ENCODE measurements at places on chromosomes 16 and 17.

GRCh38 chr17:59763861-59764260 lies 56.4 kb downstream of the VMP1 start:
- no peak for DNase-seq
- no peaks in the 10 kb centered on the region for H3K27me3 ChIP-seq
- no peaks in the 10 kb centered on the region for H3K36me3 ChIP-seq
- no peak overlapping the region for H3K27ac ChIP-seq
- no peak overlapping the region for H3K4me3 ChIP-seq
- H3K4me1 ChIP-seq: peaks cover 33% of the 10 kb centered on the region

DNA sequence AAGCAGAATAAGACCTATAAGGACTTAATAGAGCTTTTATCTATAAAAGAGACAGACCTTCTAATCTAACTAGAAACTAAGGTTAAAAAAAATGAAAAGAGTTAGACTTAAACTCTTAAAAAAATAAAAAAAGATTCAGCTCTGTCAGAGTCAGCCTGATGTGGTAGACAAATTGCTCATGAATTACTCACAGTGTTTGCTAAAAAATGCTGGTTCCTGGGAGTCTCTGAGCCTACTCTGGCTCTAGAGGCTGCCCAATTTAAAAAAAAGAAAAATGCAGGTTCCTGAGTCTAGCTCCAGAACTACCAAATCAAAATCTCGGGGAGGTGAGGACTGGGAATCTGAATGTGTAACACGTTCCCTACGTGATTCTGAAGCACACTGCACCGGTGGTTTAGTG lies 18.1 kb downstream of the SOST start:
- H3K4me1 ChIP-seq: no peaks in the 10 kb centered on the region
- no peaks in the 10 kb centered on the region for H3K27me3 ChIP-seq
- H3K4me3 ChIP-seq: no peak overlapping the region

DNA sequence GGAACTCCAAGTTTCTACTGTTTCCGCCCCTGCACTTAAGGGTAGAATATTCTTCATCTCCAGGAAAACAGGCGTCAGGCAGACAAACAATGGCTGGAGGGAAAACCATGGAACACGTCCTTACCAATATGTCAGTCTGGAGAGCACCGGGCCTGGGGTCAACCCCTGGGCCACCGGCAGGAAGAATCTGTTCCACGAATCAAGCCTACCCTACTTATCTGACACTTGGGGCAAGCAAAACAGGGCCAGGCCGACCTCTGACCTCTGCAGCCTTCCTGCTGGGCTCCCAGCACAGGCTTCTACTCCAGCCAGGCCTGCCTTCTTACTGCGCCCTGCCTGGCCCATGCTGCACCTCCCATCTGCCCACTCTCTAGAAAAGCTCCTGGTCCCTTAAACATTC lies 10.1 kb downstream of the VAC14 start:
- no peak for DNase-seq
- no peaks in the 10 kb centered on the region for H3K27me3 ChIP-seq
- no peaks in the 10 kb centered on the region for H3K4me1 ChIP-seq
- no peak overlapping the region for H3K4me3 ChIP-seq

- no peak overlapping the region for H3K4me3 ChIP-seq
- no peaks in the 10 kb centered on the region for H3K36me3 ChIP-seq
- peak; percentile 47 for DNase-seq
- peak overlapping the region; percentile 83 for H3K27ac ChIP-seq
These were observed 45.7 kb downstream of the TMEM186 start for GRCh38 chr16:8751481-8752311.

GRCh38 chr16:76265434-76266045 lies 11.7 kb upstream of the CNTNAP4 start:
- H3K4me1 ChIP-seq: no peaks in the 10 kb centered on the region
- H3K27me3 ChIP-seq: no peaks in the 10 kb centered on the region
- DNase-seq: peak; percentile 72
- no peak overlapping the region for H3K27ac ChIP-seq
- no peak overlapping the region for H3K4me3 ChIP-seq
- no peaks in the 10 kb centered on the region for H3K36me3 ChIP-seq

- no peaks in the 10 kb centered on the region for H3K36me3 ChIP-seq
- DNase-seq: no peak
- H3K4me1 ChIP-seq: peaks cover 20% of the 10 kb centered on the region
- no peaks in the 10 kb centered on the region for H3K27me3 ChIP-seq
- no peak overlapping the region for H3K4me3 ChIP-seq
These were observed 4.7 kb upstream of the TPPP3 start for GRCh38 chr16:67397812-67398545.

GRCh38 chr16:57653936-57654335 lies 14.2 kb upstream of the ADGRG3 start:
- peaks cover 4% of the 10 kb centered on the region for H3K4me1 ChIP-seq
- DNase-seq: no peak
- no peak overlapping the region for H3K4me3 ChIP-seq
- peaks cover 18% of the 10 kb centered on the region for H3K36me3 ChIP-seq

DNA sequence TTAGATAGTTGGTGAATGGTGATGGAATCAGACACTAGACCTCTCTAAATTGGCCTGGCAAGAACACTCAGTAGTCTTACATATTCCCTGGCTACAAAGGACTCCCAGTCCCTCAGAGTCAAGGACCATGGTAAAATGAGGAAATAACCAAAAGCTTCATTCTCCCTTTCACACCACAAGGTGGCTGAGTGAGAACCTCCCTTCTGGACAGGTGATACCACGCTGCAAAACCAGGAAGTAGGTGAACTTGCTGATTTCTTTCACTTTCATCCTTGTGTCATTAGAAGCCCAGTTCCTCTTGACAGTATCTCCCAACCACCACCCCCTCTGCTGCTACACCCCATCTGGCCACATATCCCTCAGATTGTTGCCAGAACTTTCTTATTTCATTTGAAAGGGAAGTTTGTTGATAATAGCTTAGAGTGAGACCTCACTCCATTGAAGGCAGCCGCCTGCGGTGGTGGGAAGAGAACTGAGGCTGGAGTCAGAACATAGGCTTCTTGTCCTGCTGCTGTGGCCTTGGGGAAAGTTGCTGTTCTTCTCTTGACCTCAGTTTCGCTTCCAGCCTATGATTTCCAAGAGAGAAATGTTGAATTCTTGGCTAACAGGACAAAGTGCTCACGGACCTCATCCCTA lies 290.6 kb upstream of the CCL2 start:
- no peak overlapping the region for H3K4me3 ChIP-seq
- H3K36me3 ChIP-seq: no peaks in the 10 kb centered on the region
- no peaks in the 10 kb centered on the region for H3K27me3 ChIP-seq
- DNase-seq: no peak
- no peak overlapping the region for H3K27ac ChIP-seq
- H3K4me1 ChIP-seq: no peaks in the 10 kb centered on the region

GRCh38 chr17:60496041-60496440 lies 30.0 kb downstream of the APPBP2 start:
- H3K4me3 ChIP-seq: no peak overlapping the region
- no peak for DNase-seq
- no peak overlapping the region for H3K27ac ChIP-seq
- H3K36me3 ChIP-seq: peaks cover 7% of the 10 kb centered on the region

- no peaks in the 10 kb centered on the region for H3K27me3 ChIP-seq
- H3K36me3 ChIP-seq: no peaks in the 10 kb centered on the region
- no peak overlapping the region for H3K27ac ChIP-seq
- no peak for DNase-seq
These were observed 20.8 kb upstream of the NXPH3 start for GRCh38 chr17:49554694-49555494.

GRCh38 chr16:54424043-54424451 lies 137.5 kb upstream of the IRX3 start:
- H3K36me3 ChIP-seq: no peaks in the 10 kb centered on the region
- H3K4me3 ChIP-seq: no peak overlapping the region
- peaks cover 7% of the 10 kb centered on the region for H3K4me1 ChIP-seq
- H3K27ac ChIP-seq: no peak overlapping the region
- H3K27me3 ChIP-seq: no peaks in the 10 kb centered on the region

GRCh38 chr16:9054460-9054859 lies 37.0 kb upstream of the HAPSTR1 start:
- no peaks in the 10 kb centered on the region for H3K27me3 ChIP-seq
- no peaks in the 10 kb centered on the region for H3K4me1 ChIP-seq
- H3K36me3 ChIP-seq: no peaks in the 10 kb centered on the region

DNA sequence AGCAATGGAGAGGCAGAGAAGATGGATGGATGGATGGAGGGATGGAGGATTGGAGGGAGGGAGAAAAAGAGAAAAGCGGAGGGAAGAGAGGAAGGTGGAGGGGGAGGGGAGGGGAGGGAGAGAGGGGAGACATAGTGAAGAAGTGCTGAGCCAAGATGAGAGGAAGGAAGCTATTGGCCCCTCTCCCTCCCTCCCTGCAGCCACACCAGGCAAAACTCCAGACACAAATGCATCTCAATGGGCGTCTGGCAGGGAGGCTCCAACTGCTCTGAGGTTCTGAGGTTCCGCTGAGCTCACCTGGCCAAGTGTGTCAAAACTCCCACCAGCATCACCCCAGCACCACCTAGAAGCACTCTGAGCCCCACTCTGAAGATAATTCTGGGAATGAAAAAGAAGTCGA lies 26.9 kb upstream of the PHB1 start:
- no peak overlapping the region for H3K4me3 ChIP-seq
- H3K27me3 ChIP-seq: peaks cover 3% of the 10 kb centered on the region
- DNase-seq: peak; percentile 32
- no peak overlapping the region for H3K27ac ChIP-seq
- no peaks in the 10 kb centered on the region for H3K36me3 ChIP-seq

DNA sequence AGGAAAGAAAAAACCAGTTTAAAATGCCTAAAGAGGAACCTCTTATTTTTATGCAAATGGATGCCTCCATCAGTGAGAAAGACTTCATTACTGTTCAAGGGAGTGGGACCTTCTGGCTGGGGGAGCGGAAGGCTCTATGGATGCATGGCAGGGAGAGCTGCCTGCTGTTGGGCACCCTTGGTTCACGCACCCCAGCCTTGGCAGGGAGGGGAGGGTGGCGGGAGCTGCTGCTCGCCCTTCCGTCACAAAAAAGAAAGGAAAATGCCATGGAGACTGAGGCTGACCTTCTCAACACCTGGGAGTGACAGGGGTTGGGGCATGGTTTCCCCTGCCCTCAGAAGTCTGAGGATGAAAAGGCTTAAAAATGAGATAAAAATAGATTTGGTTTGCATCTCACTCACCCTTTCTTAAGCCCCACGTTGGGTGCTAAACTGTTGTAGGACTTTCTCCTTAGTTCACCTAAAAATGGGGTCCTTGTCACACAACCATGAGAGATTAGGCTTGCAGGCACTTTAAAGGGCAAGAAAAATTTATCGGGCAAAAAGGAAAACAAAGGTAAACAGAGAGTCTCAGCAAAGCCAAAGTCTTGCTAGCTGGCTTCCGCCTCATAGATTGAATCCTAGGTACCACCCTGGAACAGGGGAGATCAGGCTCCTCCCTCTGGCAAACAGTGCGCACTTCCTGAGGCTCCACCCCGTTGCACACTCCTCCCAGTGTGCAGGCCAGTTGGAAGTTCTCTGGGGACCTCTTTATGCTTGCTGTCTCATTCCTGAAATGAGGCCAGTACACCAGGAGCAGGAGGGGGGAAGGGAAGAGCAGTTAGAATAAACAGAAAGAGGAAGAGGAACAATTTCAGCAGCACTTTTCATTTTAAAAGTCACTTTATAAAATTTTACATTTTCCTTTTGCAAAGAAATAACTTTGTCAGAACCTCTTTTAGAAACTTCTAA lies 31.6 kb downstream of the PHKB start:
- no peak overlapping the region for H3K4me3 ChIP-seq
- no peaks in the 10 kb centered on the region for H3K36me3 ChIP-seq
- DNase-seq: no peak
- H3K4me1 ChIP-seq: no peaks in the 10 kb centered on the region
- H3K27ac ChIP-seq: no peak overlapping the region

Data from Caco-2 (cell line).